ENCODE measurements at places on chromosomes 13 and 19. TPM values are rescaled to one million over a fixed set of nuclear protein-coding genes. Genes with fewer than 3 reads are reported as not detected.
A peak's percentile ranks its signal among the peaks of the same experiment; 100 is the strongest.

The KIRREL2 gene
- not detected for total RNA-seq

The ADGRE3 gene
- total RNA-seq = 0.16 TPM

The PLEKHA4 gene
- 11.5 TPM for total RNA-seq

The ZNF175 gene
- 10.2 TPM for total RNA-seq

DNA sequence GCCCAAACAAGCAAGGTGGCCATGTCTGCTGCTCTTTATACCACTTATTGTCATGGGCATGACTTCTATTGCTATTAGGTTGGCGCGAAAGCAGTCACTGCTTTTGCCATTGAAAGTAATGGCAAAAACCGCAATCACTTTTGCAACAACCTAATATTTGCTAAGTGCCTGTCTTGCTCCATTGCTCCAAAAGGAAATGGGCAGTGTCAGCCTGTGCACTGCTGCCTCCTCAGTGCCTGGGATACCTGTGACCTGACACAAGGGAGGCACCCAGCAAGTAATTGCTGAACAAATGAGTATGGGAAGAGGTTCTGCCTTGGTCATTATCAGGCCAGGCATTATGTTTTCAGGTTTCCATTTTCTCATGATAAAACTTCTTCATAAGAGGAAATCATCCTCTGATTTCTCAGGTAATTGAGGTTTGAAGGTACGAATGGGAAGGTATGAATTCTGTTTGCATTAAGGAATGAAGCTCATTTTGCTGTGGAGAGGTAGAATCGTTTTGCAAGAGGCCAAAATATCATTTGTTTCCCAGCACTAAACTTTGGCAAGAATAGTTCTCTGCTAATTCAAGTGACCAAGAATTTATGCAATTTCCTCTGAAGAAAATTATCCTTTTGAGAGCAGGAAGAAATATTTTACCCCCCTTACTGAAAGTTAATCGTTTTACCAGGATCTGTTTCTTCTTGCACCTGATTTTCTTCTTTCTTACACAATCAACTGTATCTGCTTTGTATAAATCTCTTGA lies 128.4 kb upstream of the SPRY2 start:
- no peak for DNase-seq

GRCh38 chr19:53612762-53613526 lies 18.9 kb upstream of the DPRX start:
- DNase-seq = no peak

- no peak for DNase-seq
These were observed 122.4 kb downstream of the TRPC4 start for GRCh38 chr13:37747071-37747612.

DNA sequence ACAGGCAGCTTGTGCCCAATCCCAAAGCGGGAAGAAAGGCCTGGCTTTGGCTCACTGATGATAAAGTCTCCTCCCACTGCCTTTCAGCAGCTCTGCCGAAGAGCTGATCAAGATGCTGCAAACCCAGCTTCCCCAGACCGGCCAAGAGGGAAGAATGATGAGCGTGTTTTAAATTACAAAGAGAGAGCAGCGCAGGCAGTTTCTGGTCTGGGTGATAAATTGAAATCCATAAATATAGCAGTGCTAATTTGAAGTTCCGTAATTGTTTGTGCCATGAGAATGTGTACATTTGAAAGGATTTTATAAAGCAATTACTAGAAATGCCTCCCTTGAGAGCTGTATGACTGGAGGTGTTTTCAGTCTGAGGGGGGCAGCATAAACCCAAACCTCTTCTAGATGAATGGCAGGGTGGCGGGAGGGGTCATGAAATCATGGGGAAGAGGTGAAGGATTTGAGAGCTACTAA lies 171.8 kb downstream of the STK24 start:
- no peak for DNase-seq

GRCh38 chr13:99363391-99363790 lies 56.2 kb upstream of the GPR183 start:
- no peak for DNase-seq

DNA sequence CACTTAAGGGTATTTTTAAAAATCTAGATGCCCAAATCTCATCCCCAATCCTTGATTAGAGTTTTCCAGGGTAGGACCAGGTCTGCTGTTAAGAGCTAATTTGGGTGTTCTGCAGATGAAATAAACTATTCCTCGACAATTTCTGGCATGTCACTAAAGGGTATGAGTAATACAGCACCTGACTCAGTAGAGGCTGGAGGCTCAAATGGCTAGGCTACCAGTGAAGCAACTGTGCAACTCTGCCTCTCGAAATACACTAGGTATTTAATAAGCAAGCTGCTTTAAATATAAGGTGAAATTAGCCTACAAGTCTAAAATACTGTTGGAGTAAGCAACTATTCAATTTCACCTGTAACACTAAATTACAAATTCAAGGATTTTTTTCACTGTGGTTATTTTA lies 1.5 kb downstream of the RNF6 start:
- DNase-seq = no peak

DNA sequence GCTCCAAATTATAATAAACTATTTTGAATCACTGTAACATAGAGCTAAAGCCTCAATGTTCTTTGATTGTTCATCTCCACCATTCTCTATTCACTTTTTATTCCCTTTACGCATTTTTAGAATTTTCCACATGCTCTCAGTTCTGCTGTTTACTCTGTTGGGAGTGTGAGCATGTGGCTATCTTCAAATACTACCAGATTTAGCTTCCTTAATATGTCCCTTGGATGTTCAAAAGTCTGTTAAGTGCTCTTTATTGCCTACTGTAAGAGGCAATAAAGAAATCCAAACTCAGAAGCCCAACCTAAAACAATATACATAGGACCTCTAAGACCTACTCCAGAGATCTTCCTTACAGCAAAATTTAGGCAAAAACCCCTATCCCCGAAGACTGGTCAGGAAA lies 34.5 kb downstream of the MTMR6 start:
- no peak for DNase-seq

The PRTN3 gene
- total RNA-seq = 0.26 TPM

DNA sequence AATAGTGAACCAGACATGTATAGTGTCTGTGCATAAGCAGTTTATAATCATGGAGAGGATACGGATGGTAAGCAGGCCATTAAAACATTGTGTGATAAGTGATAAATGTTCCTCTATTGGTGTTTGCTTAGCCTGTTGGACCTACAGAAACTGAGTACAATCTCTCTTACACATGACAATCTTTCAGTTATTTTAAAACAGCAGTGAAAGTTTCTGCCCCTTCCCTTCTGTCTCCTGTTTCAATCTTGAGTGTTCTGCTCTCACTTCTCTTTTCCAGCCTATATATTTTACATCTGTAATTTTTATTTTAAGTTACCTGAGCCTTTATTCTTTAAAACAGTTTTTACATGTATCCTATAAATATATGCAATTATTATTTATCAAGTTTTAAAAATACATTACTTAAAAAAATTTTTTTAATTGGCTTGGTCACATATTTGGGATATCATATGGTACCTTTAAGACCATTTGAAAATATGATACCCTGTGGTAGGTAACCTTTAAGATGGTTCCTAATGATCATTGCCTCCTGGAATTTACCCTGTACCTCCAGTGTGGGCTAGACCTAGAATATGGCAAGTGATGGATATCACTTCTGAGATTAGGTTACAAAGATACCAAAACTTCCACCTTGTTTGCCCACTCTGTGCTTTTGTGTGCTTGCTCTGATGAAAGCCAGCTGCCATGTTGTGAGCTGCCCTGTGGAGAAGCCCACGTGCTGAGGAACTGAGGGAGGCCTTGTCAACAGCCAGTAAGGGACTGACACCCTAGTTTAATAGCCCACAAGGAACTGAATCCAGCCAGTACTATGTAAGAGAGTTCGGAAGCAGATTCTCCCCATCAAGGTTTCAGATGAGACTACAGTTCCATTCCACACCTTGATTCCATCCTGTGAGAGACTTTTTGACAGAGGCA lies 99.3 kb downstream of the DHRS12 start:
- DNase-seq = no peak

DNA sequence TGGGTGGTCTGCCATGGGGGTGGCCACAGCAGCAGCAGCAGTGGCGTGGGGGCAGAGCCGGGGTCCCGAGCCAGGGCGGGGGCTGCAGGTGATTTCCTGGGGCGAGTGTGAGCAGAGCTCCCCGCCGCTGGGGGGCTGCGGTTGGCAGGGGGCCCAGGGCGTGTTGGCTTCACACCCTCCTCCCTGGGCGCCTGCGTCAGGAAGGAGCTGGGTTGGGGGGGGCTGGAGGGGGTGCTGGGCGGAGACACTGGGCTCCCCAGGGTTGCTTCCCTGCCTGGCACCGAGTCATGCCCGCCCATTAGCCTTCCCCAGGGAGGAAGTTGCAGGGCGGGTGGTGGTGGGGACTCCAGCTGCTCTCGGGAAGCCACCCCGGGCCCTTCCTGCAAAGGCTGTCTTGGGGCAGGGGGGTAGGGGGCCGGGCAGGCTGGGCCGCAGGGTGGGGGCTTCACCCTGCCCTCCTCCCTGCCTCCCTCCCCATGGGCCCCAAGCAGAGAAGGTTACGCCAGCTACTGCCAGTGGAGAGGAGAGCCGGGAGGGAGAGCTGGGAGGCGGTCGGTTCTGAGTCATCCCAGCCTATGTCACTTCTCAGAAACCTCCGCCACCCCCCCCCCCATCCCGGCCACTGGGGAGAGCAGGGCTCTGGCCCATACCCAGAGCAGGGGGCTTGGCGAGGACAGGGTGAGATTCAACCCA lies 4.6 kb downstream of the MIDN start:
- no peak for DNase-seq

DNA sequence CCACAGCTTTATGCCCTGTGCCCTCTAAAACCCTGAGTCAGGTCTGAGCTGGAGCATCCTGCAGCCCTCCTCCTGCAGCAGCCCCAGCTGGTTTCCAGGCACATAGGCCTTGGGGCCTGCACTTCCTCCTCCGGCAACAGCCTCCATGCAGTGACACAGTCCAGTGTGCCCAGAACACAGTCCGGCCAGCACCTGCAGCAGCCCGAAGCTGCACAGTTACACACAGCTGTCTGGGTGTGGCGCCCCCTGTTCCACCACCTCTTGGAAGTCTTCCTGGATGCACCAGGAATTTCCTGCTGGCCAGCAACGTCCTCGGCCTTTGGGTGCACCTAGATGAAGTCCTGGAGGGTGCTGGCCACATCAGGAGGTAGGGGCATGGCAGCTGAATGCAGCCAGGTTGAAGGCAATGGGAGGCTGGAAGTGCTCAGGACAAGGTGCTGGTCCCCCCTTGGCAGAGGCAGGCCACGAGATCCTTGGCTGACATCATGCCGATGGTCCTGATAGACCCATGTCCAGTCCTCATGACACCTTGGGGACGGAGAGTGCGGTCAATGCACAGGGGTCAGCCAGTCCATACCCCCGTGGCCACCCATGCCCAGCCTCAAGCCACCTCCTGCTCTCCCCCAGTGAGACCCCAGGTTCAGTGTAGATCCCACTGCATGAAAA lies 27.1 kb upstream of the PARP4 start:
- no peak for DNase-seq

The FARP1 gene
- 81.7 TPM for total RNA-seq

DNA sequence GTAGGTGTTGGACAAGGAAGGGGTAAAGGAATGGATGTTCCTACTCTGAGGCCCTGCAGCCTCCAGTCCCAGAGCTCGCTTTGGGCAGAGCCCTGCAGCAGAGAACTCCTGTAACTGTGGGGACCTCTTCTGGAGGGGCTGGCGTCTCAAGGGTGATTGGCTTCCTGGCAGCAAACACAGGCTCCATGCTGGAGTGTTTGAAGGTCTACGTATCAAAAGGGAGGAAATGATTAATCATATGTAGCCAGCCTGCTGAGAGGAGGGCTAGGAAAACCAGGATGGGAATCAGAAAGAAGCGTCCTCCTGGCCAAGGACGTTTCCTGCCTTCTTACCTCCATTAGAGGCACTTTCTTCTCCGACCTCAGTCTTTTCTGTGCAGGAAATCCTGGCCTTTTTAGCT lies 208.5 kb downstream of the TSHZ3 start:
- no peak for DNase-seq

The PPP1R13L gene
- total RNA-seq = 7.7 TPM

DNA sequence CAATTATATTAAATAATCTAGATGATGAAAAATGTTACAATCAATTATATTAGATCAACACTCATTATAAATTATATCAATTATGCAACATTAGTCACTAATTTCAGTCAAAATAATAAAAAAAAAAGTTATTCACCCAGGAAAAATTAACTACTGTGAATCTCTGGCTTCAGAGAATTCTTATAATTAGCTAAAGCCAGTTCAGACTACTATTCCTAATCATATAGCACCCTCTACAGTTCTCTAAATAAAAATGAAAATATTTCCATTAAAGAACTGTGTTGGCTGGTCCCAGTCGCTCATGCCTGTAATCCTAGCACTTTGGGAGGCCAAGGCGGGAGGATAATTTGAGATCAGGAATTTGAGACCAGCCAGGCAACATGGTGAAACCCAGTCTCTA lies 33.0 kb downstream of the XPO4 start:
- DNase-seq = no peak

GRCh38 chr13:37109051-37109678 lies 3.7 kb upstream of the CSNK1A1L start:
- DNase-seq = no peak

DNA sequence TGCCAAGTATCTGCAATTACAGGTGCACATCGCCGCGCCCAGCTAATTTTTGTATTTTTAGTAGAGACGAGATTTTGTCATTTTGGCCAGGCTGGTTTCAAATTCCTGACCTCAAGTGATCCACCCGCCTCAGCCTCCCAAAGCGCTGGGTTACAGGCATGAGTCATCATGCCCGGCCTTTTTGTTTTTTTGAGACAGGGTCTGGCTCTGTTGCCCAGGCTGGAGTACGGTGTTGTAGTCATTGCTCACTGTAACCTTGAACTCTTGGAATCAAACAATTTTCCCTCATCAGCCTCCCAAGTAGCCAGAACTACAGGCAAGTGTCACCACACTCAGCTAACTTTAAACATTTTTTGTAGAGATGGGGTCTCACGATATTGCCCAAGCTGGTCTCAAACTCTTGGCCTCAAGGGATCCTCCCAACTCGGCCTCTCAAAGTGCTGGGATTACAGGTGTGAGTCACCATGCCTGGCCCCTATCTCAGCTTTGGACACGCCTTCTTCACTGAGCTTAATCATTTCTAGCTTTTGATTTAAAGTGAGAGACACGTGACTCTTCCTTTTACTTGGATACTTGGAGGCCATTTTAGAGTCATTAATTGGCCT lies 4.0 kb upstream of the IRGC start:
- DNase-seq = no peak

GRCh38 chr19:11597202-11598102 lies at the start of gene ZNF627:
TSS of gene ZNF627 (plus strand) at chr19:11597483. CDS start at chr19:11597628, 145 bp downstream.
- peak; percentile 96 for DNase-seq

GRCh38 chr13:96299235-96299634 lies 209.3 kb downstream of the HS6ST3 start:
- DNase-seq = no peak

GRCh38 chr13:30496147-30496546 lies 30.4 kb upstream of the HMGB1 start:
- DNase-seq = no peak

The ZNF625 gene
- 26.9 TPM for total RNA-seq

The CCDC124 gene
- total RNA-seq = 9.7 TPM

GRCh38 chr19:42159942-42160341 lies 27.7 kb upstream of the POU2F2 start:
- no peak for DNase-seq

DNA sequence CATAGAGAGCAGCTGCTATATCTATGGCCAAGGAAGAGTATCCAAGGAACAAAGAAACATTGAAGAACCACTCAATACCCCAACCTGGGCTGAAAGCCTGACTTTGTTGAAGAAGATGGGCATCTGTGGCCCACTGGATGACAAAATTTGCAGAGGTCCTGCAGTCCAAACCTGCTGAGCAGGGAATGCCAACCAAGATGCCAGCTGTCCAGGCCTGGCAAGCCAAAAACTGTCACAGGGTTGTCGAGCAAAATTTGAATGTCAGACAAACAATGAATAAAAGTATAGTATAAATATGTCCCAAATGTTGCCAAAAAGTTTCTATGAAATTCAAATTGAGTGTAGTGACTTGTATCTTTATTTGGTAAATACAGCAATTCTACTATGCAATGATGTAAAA lies 1040.2 kb downstream of the PCDH9 start:
- DNase-seq = no peak

The PTPRH gene
- 3.6 TPM for total RNA-seq
